ENCODE measurements at places on chromosomes 6 and 20.

DNA sequence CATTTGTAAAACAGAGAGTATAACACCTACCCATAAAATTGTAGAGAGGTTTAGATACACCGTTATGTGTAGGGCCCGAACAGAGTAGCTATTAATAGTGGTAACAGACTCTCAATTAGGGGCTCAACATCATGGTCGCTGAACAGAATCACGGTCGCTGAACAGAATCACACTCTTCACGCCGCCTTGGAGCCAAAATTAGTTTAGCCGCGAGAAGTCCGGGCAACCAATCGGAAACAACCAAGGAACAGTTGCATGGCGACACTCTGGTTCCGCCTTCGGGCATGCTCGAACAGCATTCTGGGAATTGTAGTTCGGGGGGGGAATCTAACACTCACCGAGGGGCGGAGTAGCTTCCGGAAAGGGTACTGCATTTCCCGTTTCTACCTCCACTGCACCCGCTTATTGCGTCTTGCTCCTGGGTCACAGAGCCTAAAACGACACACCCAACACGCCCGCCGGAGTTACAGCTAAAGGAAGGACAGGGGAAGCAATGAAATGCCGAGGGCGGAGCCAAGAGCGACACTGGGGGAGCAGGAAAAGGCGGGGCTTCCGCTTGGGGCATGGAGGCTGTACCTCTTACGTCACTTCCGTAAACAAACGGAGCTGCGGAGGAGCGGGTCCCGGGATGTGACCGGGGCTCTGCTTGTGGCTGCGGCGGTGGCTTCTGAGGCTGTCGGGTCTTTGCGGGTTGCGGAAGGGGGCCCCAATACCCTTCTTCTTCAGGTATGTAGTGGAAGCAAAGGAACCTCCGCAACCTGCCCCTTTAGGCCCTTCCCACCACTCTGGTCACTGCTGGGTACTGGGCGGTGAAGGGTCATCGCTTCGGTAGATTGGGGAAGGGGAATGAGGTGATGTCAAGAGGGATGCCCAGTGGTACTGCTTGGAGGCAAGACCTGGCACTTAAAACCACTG, at the start of gene CCDC28A:
Gene CCDC28A (plus strand): TSS at position 593 of the 915 bp plus-strand sequence. CDS start 2,352 bp downstream, outside the sequence.
- peak; percentile 88 for DNase-seq

GRCh38 chr20:58592076-58592695, 58.9 kb upstream of the STX16 start:
- DNase-seq = no peak

GRCh38 chr6:107547451-107547840, 57.5 kb downstream of the SOBP start:
- no peak for DNase-seq

DNA sequence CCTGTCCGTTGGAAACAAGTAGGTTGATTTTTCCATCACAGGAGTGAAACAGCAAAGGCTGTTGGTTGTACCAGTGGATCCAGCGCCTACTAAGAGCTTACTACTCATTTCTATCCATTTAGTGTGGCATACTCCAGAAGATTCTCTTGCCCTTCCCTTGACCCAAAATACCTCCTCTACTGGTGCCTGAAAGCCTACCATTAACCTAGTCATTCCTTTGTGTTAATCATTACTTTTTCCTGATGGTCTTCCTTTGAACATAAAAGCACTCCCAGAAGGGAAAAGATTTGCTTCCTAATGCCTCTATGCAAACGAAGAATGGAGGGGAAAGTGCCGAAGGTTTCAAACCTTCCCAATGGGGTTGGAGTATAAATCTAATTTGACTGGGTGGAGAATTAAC, 123.3 kb downstream of the QRSL1 start:
- DNase-seq = no peak

DNA sequence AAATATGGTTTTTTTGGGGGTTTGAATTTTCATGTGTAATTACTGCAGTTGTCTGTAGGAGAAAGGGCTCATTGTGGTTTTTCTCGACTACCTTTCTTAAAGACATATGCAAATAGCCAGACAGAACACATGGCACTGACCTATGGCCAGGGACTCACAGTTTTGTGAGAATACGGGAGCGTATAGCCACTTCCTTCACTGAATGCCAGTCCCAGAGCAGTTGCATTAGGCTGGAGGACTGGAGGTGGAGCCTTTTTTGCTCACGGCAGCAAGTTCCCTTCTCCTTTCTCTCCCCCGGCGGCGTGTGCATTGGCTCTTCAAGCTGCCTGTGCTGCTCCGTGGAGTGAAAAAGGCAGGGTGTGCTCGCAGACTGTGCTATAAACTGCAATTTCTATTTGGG, 114.9 kb downstream of the AKAP7 start:
- DNase-seq = no peak

DNA sequence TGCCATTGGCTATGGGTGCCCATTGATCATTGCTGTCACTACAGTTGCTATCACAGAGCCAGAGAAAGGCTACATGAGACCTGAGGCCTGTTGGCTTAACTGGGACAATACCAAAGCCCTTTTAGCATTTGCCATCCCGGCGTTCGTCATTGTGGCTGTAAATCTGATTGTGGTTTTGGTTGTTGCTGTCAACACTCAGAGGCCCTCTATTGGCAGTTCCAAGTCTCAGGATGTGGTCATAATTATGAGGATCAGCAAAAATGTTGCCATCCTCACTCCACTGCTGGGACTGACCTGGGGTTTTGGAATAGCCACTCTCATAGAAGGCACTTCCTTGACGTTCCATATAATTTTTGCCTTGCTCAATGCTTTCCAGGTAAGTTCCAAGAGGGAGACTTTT, 16.4 kb downstream of the ADGRF4 start:
- DNase-seq = no peak

DNA sequence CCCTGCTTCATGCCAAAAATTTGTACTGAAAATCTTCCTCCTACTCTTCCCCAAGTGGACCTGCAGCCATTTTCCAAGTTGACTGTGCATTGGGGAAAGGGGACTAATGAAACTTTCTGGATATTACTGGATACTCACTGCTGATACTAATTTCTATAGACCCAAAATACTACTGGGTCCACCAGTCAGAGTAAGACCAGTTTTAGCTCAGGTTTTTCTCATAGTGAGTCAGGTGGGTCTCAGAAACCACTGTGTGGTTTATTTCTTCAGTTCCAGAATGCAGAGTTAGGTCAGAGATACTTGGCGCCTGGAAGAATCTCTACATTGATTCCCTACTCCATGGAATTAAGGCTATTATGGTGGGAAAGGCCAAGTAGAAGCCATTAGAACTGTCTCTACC, 274.8 kb upstream of the SYNCRIP start:
- no peak for DNase-seq

DNA sequence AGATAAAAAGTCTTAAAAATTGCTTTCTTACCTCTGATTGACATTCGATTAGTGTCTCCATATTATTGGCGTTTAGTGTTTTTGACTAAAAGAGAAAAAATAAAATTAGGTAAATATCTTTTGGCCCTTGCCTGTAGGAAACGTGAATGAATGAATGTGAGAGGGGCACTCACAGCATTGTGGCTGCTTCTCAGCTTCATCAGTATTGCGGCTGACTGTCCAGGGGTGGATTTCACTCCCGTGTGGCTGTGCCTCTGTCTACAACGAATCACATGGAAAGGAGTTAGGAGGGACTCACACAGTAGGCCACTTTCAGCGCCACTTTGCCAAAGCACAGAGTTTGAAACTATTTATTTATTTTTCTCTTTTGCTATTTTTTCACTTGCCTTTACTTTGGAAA, 844 bp downstream of the TAGAP start:
- no peak for DNase-seq

- DNase-seq = no peak
These were observed 221.6 kb downstream of the OGFRL1 start for GRCh38 chr6:71510057-71510713.

GRCh38 chr6:147554281-147554680, 45.8 kb downstream of the SAMD5 start:
- DNase-seq = no peak

GRCh38 chr20:38844963-38845362, 39.5 kb downstream of the PPP1R16B start:
- no peak for DNase-seq

DNA sequence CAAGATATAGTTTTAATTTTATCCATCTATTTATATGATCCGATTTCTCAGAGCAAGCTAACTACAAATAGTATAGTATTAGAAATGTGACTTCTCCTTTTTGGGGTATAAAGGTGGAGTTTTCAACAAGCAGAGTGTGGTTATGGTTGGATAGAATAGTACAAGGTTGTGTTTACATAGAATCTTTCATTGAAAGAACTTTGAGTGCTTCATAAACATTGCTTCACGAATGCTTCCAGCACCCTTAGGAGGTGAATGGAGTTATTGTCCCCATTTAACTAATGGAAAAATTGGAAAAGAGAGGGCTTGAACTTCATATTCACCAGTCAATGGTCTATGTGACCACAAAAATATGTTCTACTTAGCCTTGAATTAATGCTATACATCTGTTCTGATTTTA, 134.1 kb upstream of the CITED2 start:
- peak; percentile 1 for DNase-seq

DNA sequence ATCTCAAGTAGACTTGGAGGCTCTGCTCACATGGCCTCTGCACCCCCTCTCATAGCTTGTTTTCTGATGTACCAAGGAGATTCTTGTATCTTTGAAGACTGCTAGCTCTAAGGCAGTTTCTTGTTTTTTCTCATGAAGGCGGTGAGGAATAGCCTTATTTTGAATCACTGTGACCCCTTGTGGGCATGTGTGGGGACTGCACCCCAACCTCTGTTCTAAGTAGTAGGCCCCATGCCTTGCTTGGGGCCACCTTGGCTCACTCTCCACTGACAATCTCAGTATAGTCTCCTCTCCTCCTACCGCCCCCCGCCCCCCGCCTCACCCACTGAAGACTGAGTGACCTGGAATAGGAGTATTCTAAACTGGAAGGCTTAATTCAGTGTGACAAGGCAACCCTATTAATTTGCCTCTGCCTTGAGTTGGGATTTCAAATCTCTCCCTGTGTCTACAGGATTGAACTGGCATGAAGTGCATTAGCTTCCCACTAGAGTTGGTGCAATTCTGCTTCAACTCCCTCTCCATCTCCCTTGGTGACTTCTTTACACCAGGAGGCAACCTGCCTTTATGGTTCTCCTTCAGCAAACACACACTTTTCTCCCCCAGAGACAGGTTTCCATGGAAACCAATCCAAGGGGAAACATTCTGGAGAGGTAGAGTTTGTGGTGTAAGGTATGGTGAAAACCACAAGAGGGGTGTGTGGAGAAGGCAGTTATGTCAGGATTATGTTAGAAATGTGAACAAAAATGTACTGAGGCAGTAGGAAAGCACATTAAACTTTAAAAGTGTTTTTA, 75.4 kb upstream of the ECI2 start:
- no peak for DNase-seq

GRCh38 chr20:62812181-62812906, 4.5 kb upstream of the COL9A3 start:
- DNase-seq = no peak

GRCh38 chr20:63538204-63539091, 1.3 kb upstream of the PTK6 start:
- DNase-seq = peak; percentile 42
